ENCODE measurements at places on chromosomes 1 and 21. TPM values are rescaled to one million over a fixed set of nuclear protein-coding genes. Genes with fewer than 3 reads are reported as not detected.
A peak's percentile ranks its signal among the peaks of the same experiment; 100 is the strongest.

DNA sequence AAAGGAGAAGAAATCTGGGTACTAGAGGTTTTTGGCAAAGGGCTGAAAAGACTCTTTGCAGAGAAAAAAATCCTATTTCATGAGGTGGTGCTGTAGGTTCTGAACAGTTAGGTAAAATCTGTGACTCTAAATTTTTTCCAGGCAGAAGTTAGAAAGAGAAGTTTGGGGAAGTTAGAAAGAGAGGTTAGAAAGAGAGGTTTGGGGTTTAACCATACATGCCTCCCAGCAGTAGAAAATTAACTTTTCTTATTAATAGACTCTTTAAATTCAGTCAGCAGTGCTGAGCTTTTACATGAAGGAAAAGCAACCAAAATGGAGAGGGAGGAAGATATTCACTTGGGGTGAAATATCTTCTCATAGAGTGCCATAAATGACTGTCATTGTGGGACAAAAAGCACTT lies 12.2 kb downstream of the AMY1C start:
- no peaks in the 10 kb centered on the region for H3K36me3 ChIP-seq
- no peaks in the 10 kb centered on the region for H3K4me1 ChIP-seq
- no peaks in the 10 kb centered on the region for H3K27me3 ChIP-seq
- no peak overlapping the region for H3K27ac ChIP-seq
- H3K4me3 ChIP-seq, result no peak overlapping the region

Gene FCRL1
- 306 TPM for total RNA-seq

DNA sequence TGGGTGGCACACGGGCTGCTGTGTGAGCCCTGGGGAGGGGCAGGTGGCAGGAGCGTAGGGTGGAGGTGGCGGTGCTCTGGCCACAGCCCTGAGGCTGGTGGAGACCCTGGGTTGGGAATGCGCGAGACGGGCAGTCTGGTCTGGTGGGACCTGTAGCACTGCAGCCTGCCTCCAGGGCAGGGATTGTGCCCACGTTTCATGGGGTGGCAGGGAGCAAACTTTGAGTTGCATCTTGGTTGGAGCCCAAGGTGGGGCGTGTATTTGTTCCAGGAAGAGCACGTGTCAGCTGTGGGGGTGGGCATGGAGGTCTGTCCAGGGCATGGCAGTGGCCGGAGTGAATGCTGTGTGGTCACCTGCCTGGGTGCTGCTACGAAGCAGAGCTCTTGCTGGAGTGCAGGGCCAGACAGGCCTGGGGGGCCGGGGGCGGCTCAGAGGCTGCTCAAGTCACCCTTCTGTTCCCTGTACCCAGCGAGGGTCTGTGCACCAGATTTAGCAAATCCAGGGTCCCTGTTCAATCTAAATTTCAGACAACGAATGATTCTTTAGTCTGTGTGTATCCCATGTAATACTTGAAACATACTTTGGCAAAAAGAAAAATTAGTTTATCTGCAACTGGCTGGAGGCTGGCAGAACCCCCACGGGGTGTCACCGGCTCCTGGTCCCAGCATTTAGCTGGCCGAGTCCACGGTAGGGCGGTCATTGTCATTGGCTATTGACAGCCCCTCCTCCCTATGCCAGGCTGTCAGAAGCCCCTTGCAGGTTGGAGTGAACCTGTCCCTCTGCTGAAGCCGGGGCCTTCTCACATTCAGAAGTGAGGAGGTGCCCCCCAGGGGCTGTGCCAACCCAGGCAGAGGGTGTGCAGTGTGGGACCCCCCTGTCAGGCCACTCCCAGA lies 27.3 kb downstream of the KRTAP10-1 start:
- DNase-seq, result no peak
- no peaks in the 10 kb centered on the region for H3K36me3 ChIP-seq
- H3K27ac ChIP-seq, result no peak overlapping the region
- no peak overlapping the region for H3K4me3 ChIP-seq
- no peaks in the 10 kb centered on the region for H3K27me3 ChIP-seq
- H3K4me1 ChIP-seq, result peaks cover 9% of the 10 kb centered on the region

DNA sequence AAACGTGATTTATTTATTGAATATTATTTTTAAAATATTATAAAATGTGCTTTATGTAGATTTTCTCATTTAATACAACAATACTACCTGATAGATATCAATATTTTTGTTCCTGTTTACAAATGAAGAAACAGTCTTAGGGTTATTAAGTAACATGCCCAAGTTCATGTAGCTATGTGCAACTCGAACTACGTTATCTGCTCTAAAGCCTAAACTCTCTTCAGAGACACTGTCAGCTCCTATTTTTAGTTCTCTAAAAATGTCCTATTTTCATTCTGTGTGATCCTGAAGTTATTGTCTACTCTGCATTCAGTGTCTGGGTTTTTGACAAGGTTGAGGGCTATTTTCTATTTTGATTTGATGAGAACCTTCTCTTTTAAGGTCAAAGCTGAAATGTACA lies 550.1 kb upstream of the B3GALT2 start:
- DNase-seq, result no peak
- no peak overlapping the region for H3K27ac ChIP-seq
- H3K4me3 ChIP-seq, result no peak overlapping the region
- no peaks in the 10 kb centered on the region for H3K4me1 ChIP-seq
- H3K36me3 ChIP-seq, result no peaks in the 10 kb centered on the region
- no peaks in the 10 kb centered on the region for H3K27me3 ChIP-seq

- DNase-seq, result no peak
- H3K36me3 ChIP-seq, result no peaks in the 10 kb centered on the region
- no peak overlapping the region for H3K4me3 ChIP-seq
- peaks cover 7% of the 10 kb centered on the region for H3K4me1 ChIP-seq
Observed at GRCh38 chr1:67680486-67680885, 4.5 kb upstream of the GADD45A start.

Gene EFNA3
- total RNA-seq, result 1.6 TPM

Gene PRDM16
- 0.22 TPM for total RNA-seq

DNA sequence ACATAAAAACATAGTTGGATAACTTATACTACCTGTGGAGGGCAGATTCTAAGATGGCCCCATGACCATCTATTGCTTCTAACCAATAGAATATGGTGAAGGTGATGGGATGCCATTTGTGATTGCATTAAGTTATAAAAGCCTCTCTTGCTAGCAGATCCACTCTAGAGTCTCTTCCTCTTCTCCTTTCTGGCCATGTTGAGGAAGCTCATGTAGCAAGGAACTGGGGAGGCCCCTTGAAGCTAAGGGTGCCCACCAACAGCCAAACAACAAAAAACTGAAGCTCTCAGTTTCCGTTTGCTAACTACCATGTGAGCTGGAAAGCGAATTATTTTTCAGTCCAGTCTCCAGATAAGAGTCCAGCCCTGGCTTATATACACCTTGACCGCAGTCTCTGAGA lies 16.0 kb upstream of the AGO1 start:
- H3K36me3 ChIP-seq, result no peaks in the 10 kb centered on the region
- H3K4me1 ChIP-seq, result no peaks in the 10 kb centered on the region
- no peak overlapping the region for H3K4me3 ChIP-seq
- no peak for DNase-seq

- no peak overlapping the region for H3K27ac ChIP-seq
- H3K4me3 ChIP-seq, result no peak overlapping the region
- H3K36me3 ChIP-seq, result no peaks in the 10 kb centered on the region
Observed at GRCh38 chr21:17427157-17427556, 85.7 kb upstream of the CXADR start.

Gene SPRR3
- not detected for total RNA-seq

Gene USP33
- 95.6 TPM for total RNA-seq

GRCh38 chr1:97619706-97620105 lies 301.1 kb downstream of the DPYD start:
- no peak overlapping the region for H3K4me3 ChIP-seq
- DNase-seq, result no peak
- no peaks in the 10 kb centered on the region for H3K27me3 ChIP-seq

- H3K36me3 ChIP-seq, result peaks cover 64% of the 10 kb centered on the region
- H3K27me3 ChIP-seq, result no peaks in the 10 kb centered on the region
- H3K4me3 ChIP-seq, result no peak overlapping the region
- no peak for DNase-seq
Observed at GRCh38 chr21:43692949-43693348, 26.0 kb upstream of the PDXK start.

DNA sequence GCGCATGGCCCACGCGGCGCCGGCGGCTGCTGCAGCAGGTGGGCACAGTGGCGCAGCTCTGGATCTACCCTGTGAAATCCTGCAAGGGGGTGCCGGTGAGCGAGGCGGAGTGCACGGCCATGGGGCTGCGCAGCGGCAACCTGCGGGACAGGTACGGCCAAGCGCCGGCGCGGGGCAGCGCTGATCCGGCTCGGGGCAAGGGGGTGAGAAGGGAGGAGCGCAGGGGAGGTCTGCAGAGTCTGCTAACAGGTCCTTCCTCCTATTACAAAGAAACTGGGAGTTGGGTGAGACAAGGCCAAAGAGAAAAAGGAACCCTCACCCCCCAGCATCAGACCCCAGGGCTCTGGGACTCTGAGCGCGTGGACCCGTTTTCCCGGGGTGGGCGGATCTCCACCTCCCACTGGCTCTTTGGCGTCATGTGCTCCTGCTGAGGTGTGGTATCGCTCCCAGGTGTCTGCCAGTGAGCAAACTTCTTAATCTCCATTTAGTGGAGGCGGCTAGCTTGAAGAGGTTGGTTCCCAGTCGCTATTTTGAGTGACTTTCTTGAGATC lies 431 bp downstream of the MTARC1 start:
- peaks cover 11% of the 10 kb centered on the region for H3K4me1 ChIP-seq
- peak; percentile 28 for DNase-seq
- peaks cover 6% of the 10 kb centered on the region for H3K27me3 ChIP-seq

GRCh38 chr1:186291271-186291670 lies 83.8 kb downstream of the TPR start:
- no peaks in the 10 kb centered on the region for H3K36me3 ChIP-seq
- no peak overlapping the region for H3K4me3 ChIP-seq
- DNase-seq, result no peak
- H3K4me1 ChIP-seq, result no peaks in the 10 kb centered on the region
- no peaks in the 10 kb centered on the region for H3K27me3 ChIP-seq

Gene NCF2
- total RNA-seq, result 10.7 TPM

GRCh38 chr1:19850214-19850613 lies 32.0 kb upstream of the OTUD3 start:
- H3K36me3 ChIP-seq, result no peaks in the 10 kb centered on the region
- H3K4me3 ChIP-seq, result no peak overlapping the region
- no peaks in the 10 kb centered on the region for H3K4me1 ChIP-seq
- no peaks in the 10 kb centered on the region for H3K27me3 ChIP-seq

GRCh38 chr1:55272994-55273393 lies 57.8 kb upstream of the USP24 start:
- H3K27me3 ChIP-seq, result no peaks in the 10 kb centered on the region
- DNase-seq, result no peak
- peaks cover 15% of the 10 kb centered on the region for H3K4me1 ChIP-seq
- H3K27ac ChIP-seq, result no peak overlapping the region
- H3K4me3 ChIP-seq, result no peak overlapping the region

- no peaks in the 10 kb centered on the region for H3K4me1 ChIP-seq
- DNase-seq, result no peak
- H3K27me3 ChIP-seq, result no peaks in the 10 kb centered on the region
- H3K36me3 ChIP-seq, result no peaks in the 10 kb centered on the region
- H3K27ac ChIP-seq, result no peak overlapping the region
Observed at GRCh38 chr1:199546323-199546722, 481.2 kb upstream of the NR5A2 start.

Gene FCRL3
- 115 TPM for total RNA-seq

- no peak overlapping the region for H3K27ac ChIP-seq
- H3K27me3 ChIP-seq, result no peaks in the 10 kb centered on the region
- no peak for DNase-seq
- no peak overlapping the region for H3K4me3 ChIP-seq
- H3K36me3 ChIP-seq, result no peaks in the 10 kb centered on the region
Observed at GRCh38 chr1:238861342-238862066, 524.9 kb upstream of the CHRM3 start.

Gene AKR7A2
- total RNA-seq, result 36.9 TPM

DNA sequence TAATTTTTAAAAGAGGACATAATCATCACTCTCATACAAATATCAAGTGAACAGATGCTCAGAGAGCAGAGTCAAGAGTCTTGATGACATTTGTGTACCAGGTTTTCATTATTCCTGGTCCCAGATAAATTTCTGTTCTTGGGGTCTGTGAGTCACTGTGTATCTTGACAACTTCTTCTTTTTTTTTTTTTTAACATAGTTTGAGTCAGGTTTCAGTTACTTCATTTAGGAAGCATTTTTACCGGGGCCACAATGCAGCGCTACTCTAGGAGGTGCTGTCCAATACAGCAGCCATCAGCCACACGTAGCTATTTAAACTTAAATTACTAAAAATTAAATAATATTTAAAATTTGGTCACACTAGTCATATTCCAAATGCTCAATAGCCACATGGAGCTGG lies 188.1 kb upstream of the SAMSN1 start:
- H3K4me1 ChIP-seq, result peaks cover 6% of the 10 kb centered on the region
- H3K36me3 ChIP-seq, result no peaks in the 10 kb centered on the region
- no peak overlapping the region for H3K4me3 ChIP-seq
- peak; percentile 35 for DNase-seq
- H3K27ac ChIP-seq, result no peak overlapping the region

- H3K27me3 ChIP-seq, result no peaks in the 10 kb centered on the region
- H3K36me3 ChIP-seq, result peaks cover 3% of the 10 kb centered on the region
- no peaks in the 10 kb centered on the region for H3K4me1 ChIP-seq
- H3K27ac ChIP-seq, result no peak overlapping the region
Observed at GRCh38 chr1:25257196-25257595, 9.9 kb upstream of the RSRP1 start.

Gene ARTN
- total RNA-seq, result 0.53 TPM

DNA sequence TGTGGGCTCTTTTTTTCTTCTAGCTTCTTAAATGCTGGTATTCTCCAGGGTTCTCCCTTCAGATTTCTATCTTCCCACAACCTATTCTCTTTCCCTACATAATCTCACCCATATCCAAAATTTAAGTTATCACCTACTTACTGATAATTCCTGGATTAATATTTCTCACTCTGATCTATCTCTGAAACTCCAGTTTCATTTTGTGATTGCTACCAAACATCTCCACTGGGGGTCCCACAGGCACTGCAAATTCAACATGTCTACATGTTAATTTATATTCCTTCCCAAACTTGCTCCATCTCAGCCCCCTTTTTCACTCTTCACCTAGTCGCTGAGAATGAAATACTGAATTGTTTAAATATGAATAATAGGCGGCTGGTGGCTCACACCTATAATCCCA lies 9.9 kb upstream of the C1orf141 start:
- no peak overlapping the region for H3K4me3 ChIP-seq
- no peak for DNase-seq
- H3K36me3 ChIP-seq, result no peaks in the 10 kb centered on the region
- no peaks in the 10 kb centered on the region for H3K27me3 ChIP-seq

DNA sequence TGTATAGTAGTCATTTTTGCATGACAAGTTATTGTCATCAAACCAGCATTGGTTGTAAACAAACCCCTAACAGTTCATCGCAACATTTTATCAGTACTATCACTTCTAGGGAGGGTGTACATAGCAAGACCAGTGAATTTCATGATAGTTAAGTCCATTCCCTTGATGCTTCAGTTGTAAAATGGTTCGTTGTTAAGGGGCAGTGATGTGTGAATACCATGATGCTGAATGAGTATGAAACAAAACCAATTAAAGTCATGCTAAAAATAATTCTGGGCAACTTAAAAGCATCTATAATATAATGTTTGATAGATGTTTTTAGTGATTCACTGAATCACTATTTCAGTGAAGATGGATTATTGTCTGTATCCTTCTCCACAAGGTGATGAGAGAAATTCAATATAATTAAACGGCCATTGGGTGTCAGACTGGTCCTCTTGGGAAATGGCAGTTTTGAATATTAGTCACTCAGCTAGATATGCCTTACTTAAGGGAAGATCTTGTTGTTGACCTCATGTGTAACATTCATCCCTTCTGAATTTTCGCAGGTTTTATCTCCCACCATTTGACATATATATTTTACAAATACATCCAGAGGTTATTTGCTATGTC lies 742.2 kb upstream of the TMPRSS15 start:
- no peaks in the 10 kb centered on the region for H3K4me1 ChIP-seq
- no peaks in the 10 kb centered on the region for H3K36me3 ChIP-seq
- no peak for DNase-seq
- no peak overlapping the region for H3K4me3 ChIP-seq
- H3K27me3 ChIP-seq, result no peaks in the 10 kb centered on the region

GRCh38 chr1:165753934-165754333 lies 14.7 kb downstream of the TMCO1 start:
- peaks cover 33% of the 10 kb centered on the region for H3K36me3 ChIP-seq
- H3K4me1 ChIP-seq, result peaks cover 13% of the 10 kb centered on the region
- H3K4me3 ChIP-seq, result no peak overlapping the region

Measured in B cell (primary cell).